ENCODE measurements at places on chromosomes 4 and X.

DNA sequence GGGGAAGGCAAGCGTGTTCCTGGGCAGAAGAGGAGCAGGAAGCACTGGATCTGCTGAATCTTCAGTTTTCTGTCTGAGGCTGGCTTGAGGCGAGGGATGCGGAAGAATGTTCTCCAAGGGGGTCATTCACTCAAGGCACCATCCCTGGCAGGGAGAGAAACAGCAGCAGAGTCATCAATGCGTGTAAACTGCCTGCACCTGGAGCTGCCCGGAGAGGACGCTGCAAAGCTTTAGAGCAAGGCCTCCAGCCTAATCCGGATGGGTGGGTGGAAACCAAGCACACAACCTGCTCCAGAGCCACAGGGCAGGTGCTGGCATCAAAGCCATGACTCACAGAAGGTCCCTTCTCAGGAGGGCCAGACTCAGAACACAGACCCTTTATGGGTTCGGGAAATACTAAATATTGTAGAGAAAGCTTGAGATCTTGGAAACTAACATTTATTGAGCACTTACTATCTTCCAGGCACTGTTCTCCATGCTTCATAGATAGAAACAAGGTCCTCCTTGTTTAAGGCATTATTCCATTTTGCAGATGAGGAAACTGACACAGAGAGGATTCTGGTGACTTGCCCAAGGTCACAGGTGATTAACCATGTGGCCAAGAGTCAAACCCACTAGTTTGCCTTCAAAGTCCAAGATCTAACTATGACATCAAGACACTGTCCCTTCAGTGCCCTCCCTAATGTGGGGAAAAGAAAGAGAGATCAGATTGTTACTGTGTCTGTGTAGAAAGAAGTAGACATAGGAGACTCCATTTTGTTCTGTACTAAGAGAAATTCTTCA lies 7.7 kb downstream of the PROM1 start:
- DNase-seq: no peak

- peak; percentile 52 for DNase-seq
Observed at GRCh38 chr4:21811565-21811964, 137.0 kb downstream of the KCNIP4 start.

DNA sequence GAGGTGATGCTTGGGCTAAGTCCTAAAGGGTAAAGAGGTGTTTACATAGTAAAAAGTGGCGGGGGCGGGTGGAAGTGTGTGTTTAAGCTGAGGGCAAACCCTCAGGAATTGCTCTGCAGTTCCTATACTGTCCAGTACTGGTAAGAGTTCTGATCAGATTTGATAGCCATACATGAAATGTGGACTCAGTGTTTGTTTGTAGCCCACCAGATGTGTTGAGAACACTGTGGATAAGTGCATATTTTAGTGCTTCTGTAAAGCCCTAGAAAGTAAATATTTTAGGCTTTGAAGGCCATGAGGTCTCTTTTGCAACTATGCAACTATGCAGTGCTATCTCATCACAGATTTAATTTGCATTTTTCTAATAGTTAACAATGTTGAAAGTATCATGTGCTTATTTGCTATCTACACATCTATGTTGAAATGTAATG lies 80.7 kb upstream of the EOLA2 start:
- DNase-seq: no peak

GRCh38 chr4:78308517-78308916 lies 243.1 kb upstream of the ANXA3 start:
- no peak for DNase-seq

DNA sequence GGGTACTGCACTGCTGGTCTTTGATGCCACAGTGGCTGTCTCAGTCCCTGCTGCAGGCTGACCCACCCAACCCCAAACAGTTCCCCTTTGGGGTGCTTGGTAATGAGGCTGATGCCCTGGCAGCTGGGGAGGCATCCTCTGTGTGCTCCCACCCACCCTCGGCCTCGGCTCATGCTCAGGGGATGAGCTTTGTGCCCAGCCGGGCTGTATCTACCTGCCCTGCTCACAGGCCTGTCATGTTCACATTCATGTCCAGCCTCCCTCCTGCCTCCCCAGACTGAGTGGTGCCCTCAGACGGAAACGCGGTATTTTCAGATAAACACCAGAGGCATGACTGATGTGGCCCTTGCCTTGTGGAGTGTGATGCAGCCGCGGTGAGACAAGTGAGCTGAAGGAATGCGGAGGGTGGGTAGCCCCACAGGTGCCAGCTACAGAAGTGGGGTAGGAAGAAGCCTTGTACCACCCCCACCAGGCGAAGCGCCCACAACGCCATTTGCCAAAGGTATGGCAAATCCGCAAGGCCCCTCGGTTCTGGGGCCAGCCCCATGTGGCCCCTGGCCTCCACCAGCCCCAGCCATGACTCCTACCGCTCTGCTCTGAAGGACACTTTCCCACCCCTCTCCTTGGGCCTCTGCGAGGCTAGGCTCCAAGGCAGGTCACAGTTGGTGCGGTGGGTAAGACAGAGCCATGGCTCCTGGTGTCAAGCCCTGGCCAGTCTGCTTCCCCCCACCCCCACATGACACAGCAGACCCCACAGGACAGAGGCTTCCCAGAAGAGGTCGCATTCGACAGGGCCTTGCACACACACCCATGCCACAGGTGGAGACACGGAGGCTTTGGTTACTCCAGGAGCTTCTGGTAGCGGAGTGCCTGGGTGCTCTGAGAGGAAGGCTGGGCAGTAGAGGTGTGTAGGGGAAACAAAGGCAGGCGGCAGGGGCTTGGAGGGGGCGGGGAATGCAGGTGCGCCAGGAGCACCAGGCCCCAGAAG lies 1.8 kb upstream of the RENBP start:
- no peak for DNase-seq
